CD4-positive, CD25-positive, alpha-beta regulatory T cell (primary cell): ENCODE measurements at places on chromosomes 6 and 20. TPM values are rescaled to one million over a fixed set of nuclear protein-coding genes. Genes with fewer than 3 reads are reported as not detected.

DNA sequence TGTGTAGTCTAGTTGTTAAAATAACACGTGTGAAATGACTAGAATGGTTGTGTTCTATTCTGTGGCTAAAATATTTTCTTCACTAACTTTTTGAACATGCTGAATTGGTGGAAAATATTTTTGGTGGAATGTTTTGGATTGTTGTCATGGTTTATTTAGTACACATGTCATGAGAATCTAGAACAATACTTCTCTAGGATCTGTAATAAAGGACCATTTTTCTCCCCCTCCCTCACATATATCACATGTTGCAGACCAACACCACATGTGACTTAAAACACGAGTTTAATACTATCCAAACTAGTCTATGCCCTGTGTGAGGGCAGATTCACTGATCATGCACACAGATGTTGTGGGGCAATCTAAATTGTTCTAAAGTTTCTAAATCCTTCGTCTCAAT, 29.2 kb downstream of the FIG4 start:
- no peak overlapping the region for H3K4me3 ChIP-seq
- H3K36me3 ChIP-seq: peaks cover 24% of the 10 kb centered on the region
- no peaks in the 10 kb centered on the region for H3K27me3 ChIP-seq
- H3K27ac ChIP-seq: no peak overlapping the region
- DNase-seq: no peak
- H3K4me1 ChIP-seq: no peaks in the 10 kb centered on the region

DNA sequence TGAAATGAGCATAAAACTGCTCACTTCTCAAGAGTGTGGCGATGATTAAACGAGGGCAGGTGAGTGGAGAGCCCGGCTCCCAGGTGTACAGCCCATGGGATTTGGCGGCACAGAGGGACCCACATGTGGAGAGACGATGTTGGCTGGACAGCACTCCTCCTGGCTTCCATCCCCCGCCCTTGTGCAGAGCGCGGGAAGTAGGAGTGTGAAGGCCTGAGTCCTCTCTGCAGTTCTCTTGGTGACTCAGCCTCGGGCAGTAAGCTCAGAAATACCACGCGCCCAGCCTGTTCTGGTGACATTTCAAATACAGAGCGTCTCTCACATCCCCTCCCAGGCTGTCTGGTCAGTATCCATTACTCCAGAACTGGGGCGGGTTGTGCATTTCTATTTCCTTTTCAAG, 94.2 kb upstream of the SRSF6 start:
- H3K4me3 ChIP-seq: no peak overlapping the region
- DNase-seq: no peak
- no peaks in the 10 kb centered on the region for H3K36me3 ChIP-seq
- H3K4me1 ChIP-seq: no peaks in the 10 kb centered on the region
- peaks cover 2% of the 10 kb centered on the region for H3K27me3 ChIP-seq
- H3K27ac ChIP-seq: no peak overlapping the region

- DNase-seq: no peak
- no peak overlapping the region for H3K4me3 ChIP-seq
- no peak overlapping the region for H3K27ac ChIP-seq
- no peaks in the 10 kb centered on the region for H3K4me1 ChIP-seq
- H3K36me3 ChIP-seq: no peaks in the 10 kb centered on the region
These were observed 146.8 kb downstream of the BTBD3 start for GRCh38 chr20:12064540-12064939.

- no peaks in the 10 kb centered on the region for H3K27me3 ChIP-seq
- DNase-seq: no peak
- peak overlapping the region; percentile 36 for H3K27ac ChIP-seq
- H3K4me3 ChIP-seq: no peak overlapping the region
- peaks cover 21% of the 10 kb centered on the region for H3K4me1 ChIP-seq
These were observed 67.3 kb upstream of the UTRN start for GRCh38 chr6:144217797-144218196.

The BFSP1 gene
- polyA plus RNA-seq: not detected

The NEURL2 gene
- polyA plus RNA-seq: 1.4 TPM

The MYLK2 gene
- not detected for polyA plus RNA-seq

DNA sequence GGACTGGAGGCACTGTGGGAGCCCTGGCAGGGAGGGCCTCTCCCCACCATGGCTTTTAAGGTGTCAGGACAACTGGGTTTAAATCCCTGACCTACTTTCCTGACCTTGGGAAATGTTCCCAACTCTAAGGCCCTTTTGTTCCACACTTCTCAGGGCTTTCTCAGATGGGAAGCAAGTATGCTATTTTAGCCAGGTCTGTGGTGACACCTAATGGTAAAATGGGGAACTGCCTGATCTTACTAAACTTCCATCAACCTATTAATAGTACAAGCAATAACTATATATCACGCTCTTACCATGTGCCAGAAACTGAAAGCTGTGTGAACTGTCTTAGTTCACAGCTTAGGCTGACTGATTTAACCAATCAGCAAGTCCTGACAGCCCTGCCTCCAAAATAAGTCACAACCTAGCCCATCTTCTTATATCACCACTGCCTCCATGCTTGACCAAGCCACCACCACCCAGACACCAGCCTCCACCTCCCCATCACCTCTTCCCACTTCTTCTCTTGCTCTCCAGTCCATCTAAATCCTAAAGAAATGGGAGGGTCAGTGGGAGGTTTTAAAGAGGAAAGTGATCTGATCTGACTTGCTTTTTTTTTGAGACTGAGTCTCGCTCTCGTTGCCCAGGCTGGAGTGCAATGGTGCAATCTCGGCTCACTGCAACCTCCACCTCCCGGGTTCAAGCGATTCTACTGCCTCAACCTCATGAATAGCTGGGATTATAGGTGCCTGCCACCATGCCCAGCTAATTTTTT, 6.9 kb upstream of the BLCAP start:
- no peak overlapping the region for H3K4me3 ChIP-seq
- peak; percentile 37 for DNase-seq
- no peak overlapping the region for H3K27ac ChIP-seq
- H3K36me3 ChIP-seq: no peaks in the 10 kb centered on the region

DNA sequence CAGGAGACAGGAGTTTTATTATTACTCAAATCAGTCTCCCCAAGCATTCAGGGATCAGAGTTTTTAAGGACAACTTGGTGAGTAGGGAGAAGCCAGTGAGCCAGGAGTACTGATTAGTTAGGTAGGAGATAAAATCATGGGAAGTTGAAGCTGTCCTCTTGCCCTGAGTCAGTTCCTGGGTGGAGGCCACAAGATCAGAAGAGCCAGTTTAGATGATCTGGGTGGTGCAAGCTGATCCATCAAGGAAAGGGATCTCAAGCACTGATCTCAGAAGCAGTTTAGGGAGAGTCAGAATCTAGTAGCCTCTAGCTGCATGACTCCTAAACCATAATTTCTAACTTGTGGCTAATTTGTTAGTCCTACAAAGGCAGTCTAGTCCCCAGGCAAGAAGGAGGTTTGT, 706.5 kb upstream of the MAP3K7 start:
- H3K36me3 ChIP-seq: no peaks in the 10 kb centered on the region
- no peak overlapping the region for H3K4me3 ChIP-seq
- no peaks in the 10 kb centered on the region for H3K27me3 ChIP-seq
- no peaks in the 10 kb centered on the region for H3K4me1 ChIP-seq
- no peak for DNase-seq

The NHSL1 gene
- polyA plus RNA-seq: not detected

The KIF13A gene
- polyA plus RNA-seq: not detected

- H3K27me3 ChIP-seq: no peaks in the 10 kb centered on the region
- no peak for DNase-seq
- peak overlapping the region; percentile 54 for H3K4me3 ChIP-seq
These were observed 33.0 kb downstream of the RIPOR2 start for GRCh38 chr6:24902782-24903181.

- DNase-seq: no peak
- no peaks in the 10 kb centered on the region for H3K27me3 ChIP-seq
- no peaks in the 10 kb centered on the region for H3K36me3 ChIP-seq
These were observed 36.6 kb upstream of the HIVEP1 start for GRCh38 chr6:11975353-11975977.

The RAET1G gene
- polyA plus RNA-seq: not detected

DNA sequence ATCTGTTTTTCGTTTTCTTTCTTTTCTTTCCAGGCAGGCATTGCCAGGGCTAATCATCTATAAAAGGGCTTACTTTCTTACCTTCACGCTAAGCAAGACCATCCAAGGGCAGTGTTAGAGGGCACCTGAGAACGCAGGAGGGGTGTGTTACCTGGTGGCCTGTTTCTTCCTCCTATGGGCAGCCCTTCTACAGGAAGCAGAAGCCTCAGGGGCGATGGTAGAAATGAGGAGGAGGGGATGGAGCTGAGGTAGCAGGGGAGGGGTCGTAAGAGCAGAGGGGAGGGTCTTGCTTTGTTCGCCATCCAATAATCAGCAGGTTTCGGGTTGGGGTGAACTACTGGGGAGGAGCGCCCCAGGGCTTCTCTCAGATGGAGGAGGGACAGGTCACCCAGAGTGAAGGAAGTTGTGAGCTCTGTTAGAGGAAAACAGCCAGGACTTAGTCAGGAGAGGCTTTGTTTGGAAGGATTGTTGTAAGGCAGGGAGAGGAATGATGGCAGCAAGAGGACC, 1.5 kb upstream of the CCR6 start:
- peak overlapping the region; percentile 88 for H3K27ac ChIP-seq
- H3K4me1 ChIP-seq: peaks cover 78% of the 10 kb centered on the region
- H3K27me3 ChIP-seq: no peaks in the 10 kb centered on the region

- no peaks in the 10 kb centered on the region for H3K36me3 ChIP-seq
- no peak for DNase-seq
- H3K27ac ChIP-seq: no peak overlapping the region
These were observed 1.4 kb downstream of the SAMD5 start for GRCh38 chr6:147509891-147510290.

- H3K27ac ChIP-seq: no peak overlapping the region
- no peak overlapping the region for H3K4me3 ChIP-seq
- no peak for DNase-seq
- peaks cover 19% of the 10 kb centered on the region for H3K27me3 ChIP-seq
- H3K4me1 ChIP-seq: no peaks in the 10 kb centered on the region
These were observed 13.1 kb downstream of the BTNL2 start for GRCh38 chr6:32393665-32394420.

The MICB gene
- polyA plus RNA-seq: 13.7 TPM

DNA sequence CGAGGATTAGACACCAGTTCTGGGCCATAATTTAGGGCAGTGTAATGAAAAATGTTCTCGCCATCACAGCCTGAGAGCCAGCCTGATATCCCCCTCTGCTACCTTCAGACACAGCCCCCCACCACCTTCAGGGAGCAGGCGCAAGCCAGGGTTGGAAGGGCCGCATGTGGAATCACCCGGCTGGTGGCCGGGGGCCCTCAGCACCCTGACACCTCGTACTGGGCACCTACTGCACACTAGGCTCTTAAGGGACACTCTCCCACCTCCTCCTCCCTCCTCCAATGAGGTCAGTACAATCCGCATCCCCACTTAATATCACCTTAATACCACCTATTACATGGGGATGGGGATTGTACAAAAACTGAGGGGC, 55.5 kb downstream of the BMP7 start:
- no peak for DNase-seq
- no peak overlapping the region for H3K4me3 ChIP-seq
- H3K27ac ChIP-seq: no peak overlapping the region
- H3K4me1 ChIP-seq: no peaks in the 10 kb centered on the region
- no peaks in the 10 kb centered on the region for H3K36me3 ChIP-seq
- no peaks in the 10 kb centered on the region for H3K27me3 ChIP-seq

DNA sequence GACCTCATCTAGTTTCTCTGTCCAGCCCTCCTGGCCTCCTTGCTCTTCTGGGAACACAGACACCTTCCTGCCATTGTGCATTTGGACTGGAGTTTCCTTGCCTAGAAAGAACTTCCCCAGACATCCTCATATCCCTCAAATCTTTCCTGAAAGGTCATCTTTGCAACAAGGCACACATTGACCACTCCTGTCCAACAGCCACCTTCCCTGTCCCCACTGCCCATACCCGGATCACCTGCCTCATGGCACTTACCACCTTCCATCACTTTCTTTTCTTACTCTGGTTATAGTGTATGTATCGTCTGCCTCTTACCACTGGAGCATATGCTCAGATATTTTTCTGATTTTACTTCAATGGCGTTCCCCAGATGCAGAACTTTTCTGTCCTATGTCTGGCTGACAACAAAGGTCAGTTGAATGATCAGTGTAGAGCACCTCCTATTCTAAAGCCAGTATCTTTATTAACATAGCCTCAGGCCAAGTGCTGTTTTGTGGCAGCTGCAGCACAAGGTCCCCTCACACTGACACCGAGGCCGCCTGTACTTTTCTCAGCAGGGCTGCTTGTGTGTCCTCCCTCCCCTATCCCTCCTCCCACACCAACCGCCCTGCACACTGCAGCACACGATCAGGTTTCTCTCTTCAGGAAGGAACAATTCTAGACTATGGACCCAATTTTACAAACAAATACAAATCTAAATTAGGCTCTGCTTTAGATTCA, 4.1 kb downstream of the HLA-C start:
- H3K27ac ChIP-seq: peak overlapping the region; percentile 51
- H3K4me3 ChIP-seq: no peak overlapping the region
- H3K36me3 ChIP-seq: peaks cover 28% of the 10 kb centered on the region
- DNase-seq: no peak
- peaks cover 38% of the 10 kb centered on the region for H3K4me1 ChIP-seq

DNA sequence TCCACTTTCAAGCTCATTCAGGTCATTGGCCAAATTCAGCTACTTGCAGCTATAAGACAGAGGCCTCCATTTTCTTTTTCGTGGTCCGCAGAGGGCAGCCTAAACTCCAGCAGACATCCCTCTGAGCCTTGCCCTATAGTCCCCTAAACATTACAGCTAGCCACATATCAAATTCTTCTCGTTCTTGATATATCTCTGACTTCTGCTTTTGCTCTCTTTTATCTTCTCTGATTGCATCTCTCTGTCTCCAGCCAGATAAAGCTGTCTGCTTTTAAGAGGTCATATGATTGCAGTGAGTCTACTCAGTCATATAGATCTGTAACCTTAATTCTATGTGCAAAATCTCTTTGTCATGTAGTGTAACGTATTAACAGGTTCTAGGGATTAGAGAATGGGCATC, 358.4 kb upstream of the RGS17 start:
- H3K27ac ChIP-seq: no peak overlapping the region
- no peaks in the 10 kb centered on the region for H3K36me3 ChIP-seq
- no peak overlapping the region for H3K4me3 ChIP-seq
- H3K27me3 ChIP-seq: no peaks in the 10 kb centered on the region
- no peak for DNase-seq
- H3K4me1 ChIP-seq: no peaks in the 10 kb centered on the region

- no peaks in the 10 kb centered on the region for H3K36me3 ChIP-seq
- H3K27ac ChIP-seq: no peak overlapping the region
- H3K4me1 ChIP-seq: no peaks in the 10 kb centered on the region
- H3K27me3 ChIP-seq: peaks cover 4% of the 10 kb centered on the region
These were observed 28.3 kb upstream of the GGTLC1 start for GRCh38 chr20:24016607-24017457.

DNA sequence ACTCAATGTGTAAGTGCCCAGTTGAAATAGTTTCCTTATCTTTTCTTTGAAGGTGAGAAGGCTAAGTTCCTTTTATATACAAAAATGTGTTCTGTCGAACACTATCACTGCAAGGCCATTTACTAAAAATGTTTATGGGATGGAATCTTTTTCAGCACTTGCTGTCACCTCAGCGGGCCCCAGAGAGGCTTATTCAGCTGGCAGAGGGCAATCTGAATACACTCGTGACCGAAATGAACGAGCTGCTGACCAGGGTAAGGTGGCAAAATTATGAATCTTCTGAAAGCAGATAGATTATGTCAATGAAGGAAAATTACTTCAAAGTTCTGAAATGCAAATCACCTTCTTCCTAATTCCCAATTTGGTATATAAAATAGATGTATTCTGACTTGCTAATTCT, 340.2 kb downstream of the ARHGAP18 start:
- no peak for DNase-seq
- no peak overlapping the region for H3K27ac ChIP-seq
- no peak overlapping the region for H3K4me3 ChIP-seq
- H3K27me3 ChIP-seq: peaks cover 5% of the 10 kb centered on the region

The OR2H1 gene
- not detected for polyA plus RNA-seq

- no peaks in the 10 kb centered on the region for H3K36me3 ChIP-seq
- no peak overlapping the region for H3K27ac ChIP-seq
- H3K27me3 ChIP-seq: no peaks in the 10 kb centered on the region
- no peak for DNase-seq
- no peaks in the 10 kb centered on the region for H3K4me1 ChIP-seq
These were observed 19.4 kb upstream of the SLC23A2 start for GRCh38 chr20:5020760-5021159.

The FRS3 gene
- 1.3 TPM for polyA plus RNA-seq
